CD4-positive, alpha-beta T cell treated with Interferon alpha-2 for 1 hour (primary cell): ENCODE measurements at places on chromosomes 7 and 10.

GRCh38 chr7:116843378-116843777 is 19.0 kb upstream of the CAPZA2 start:
- peak; percentile 40 for DNase-seq

DNA sequence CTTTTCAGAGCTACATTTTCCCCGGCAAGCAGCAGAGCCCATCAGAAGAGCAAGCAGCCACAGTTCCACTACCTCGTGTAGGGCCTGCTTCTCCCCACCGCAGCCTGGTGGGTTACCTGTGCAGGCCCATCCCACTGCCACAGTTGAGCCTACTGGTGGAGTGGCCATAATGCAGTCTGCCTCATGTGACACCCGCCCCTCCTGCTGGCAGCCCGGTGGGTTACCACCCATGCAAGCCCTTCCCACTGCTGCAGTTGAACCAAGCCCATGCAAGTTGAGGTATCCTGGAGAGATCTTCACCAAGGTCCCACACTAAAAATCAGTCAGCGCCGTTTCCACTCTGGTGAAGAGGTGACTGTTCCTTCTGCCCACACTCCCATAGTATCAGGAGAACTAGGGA is 32.1 kb upstream of the CNNM1 start:
- DNase-seq: no peak

- DNase-seq: no peak
Observed at GRCh38 chr7:17411922-17412321, 113.5 kb downstream of the AHR start.

DNA sequence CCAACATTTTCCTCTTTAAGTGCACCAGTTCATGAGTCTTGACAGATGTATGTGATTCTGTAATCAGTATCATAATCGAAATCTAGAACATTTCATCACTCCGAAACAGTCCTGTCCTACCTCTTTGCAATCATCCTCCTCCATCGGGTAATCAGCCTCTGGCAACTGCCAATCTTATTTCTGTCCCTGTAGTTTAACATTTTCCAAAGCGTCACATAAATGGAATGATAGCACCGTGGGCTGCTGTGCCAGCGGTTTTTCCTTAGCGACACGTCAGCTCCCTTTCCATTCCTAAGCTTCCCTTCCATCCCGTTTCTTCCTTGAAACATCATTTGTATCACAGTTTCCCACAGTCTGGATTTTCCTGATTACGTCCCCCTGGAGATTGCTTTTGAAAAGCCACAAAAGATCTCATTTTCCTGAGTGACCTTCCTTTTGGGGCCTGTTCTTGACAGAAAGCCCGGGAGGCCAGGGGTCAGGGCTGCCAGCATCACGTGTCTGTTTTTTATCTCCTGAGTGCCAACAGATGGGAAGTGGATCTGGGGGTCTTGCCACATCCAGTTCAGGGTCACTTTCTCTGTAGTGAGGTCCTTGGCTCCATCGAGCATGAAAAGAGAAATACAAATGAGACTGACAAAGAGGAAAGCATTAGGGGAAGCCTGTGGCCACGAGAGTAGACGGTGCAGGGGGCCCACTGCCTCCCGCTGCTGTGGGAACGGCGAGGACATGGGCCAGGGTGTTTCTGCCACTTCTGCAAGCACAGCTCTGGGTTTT is 31.6 kb downstream of the TMEM120A start:
- DNase-seq: no peak

GRCh38 chr10:14052931-14053330 is 277.8 kb downstream of the FRMD4A start:
- DNase-seq: no peak

- DNase-seq: no peak
Observed at GRCh38 chr10:33803248-33803647, 468.8 kb upstream of the NRP1 start.

- no peak for DNase-seq
Observed at GRCh38 chr7:25059576-25059975, 65.5 kb downstream of the CYCS start.

DNA sequence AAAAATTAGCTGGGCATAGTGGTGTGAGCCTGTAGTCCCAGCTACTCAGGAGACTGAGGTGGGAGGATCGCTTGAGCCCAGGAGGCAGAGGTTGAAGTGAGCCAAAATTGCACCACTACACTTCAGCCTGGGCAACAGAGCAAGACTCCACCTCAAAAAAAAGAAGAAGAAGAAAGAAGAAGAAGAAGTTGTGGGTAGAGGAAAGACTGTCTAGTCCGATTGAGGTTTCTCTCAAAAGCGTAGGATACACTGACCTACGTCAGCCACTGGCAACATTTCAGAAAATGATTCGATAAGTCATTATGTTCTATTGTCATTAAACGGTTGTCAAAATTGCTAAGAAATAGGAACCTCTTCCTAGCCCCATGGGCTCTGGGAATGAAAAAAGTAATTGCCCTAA is 22.3 kb upstream of the RHBDD2 start:
- DNase-seq: peak; percentile 40

- no peak for DNase-seq
Observed at GRCh38 chr10:113027574-113028455, 77.8 kb downstream of the TCF7L2 start.

DNA sequence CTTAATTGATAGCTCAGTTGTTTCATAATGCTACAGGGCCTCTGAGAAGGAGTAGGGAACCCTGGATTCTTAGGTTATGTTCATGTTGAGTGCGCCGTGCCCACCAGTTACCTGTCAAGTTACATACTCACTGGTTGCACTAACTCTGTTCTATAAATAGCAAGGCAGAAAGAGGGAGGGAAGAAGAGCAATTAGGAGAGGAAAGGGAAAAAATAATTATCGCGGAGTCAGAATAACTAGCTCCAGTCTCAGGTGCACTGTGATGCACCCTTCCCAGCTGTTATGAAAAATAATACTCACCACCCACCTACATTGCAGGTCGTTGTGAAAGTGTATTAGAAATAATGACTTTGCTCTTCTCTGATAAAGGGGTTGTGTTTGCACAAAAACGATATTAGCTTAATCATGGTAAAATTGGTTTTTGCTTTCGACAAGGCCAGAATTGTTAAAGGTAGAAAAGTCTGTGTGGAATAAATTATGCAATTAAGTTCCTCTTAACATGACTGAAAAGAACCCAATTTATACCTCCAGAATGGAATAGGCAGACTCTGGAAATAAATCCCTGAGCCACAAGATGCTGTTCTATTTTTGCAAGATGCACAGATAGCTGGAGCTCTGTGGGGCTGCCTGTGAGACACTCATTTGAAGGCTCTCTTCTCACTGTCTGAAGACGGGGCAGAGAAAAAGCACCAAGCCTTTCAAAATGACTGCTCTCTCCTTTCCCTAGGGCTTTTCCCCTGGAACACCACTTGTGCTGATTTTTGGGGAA is 137.6 kb upstream of the PITRM1 start:
- no peak for DNase-seq
